ENCODE measurements at places on chromosomes 6 and 20. TPM values are rescaled to one million over a fixed set of nuclear protein-coding genes. Genes with fewer than 3 reads are reported as not detected.

Gene ECT2L
- total RNA-seq = not detected

Gene CUTA
- total RNA-seq = 151 TPM

Gene SYTL3
- 4.4 TPM for total RNA-seq

Gene LY6G6C
- not detected for total RNA-seq

Gene LTB
- total RNA-seq = 2.1 TPM

Gene RBPJL
- total RNA-seq = not detected

Gene LRRC73
- total RNA-seq = 0.46 TPM

Gene NKAIN2
- 0.34 TPM for total RNA-seq

Gene PACSIN1
- 0.41 TPM for total RNA-seq

Gene RNF182
- 0.25 TPM for total RNA-seq

Gene DACT2
- 3.4 TPM for total RNA-seq

Gene SEMG2
- total RNA-seq = not detected

Gene VSX1
- total RNA-seq = not detected

Gene PREP
- total RNA-seq = 74.2 TPM

Gene ZMYND8
- 64.9 TPM for total RNA-seq

Gene ARMC12
- 0.31 TPM for total RNA-seq

Gene PTCHD4
- 0.89 TPM for total RNA-seq

Gene SLC22A1
- 1.9 TPM for total RNA-seq

Gene OTOR
- not detected for total RNA-seq

Gene PHACTR1
- total RNA-seq = 4.7 TPM

Gene SLC17A9
- 6.4 TPM for total RNA-seq

Gene NRN1
- 10.6 TPM for total RNA-seq

Gene ATP6V1G2
- 1.2 TPM for total RNA-seq

Gene TMEM244
- not detected for total RNA-seq

Gene BNIP5
- 12.6 TPM for total RNA-seq

Gene PDSS2
- total RNA-seq = 16.2 TPM

Gene NTSR1
- 22.1 TPM for total RNA-seq

Gene RAET1G
- not detected for total RNA-seq

Measured in mucosa of descending colon (tissue), 3 donors.